CD4-positive, alpha-beta T cell treated with Interleukin-15 for 1 hour (primary cell): ENCODE measurements at places on chromosomes 3 and 15.

DNA sequence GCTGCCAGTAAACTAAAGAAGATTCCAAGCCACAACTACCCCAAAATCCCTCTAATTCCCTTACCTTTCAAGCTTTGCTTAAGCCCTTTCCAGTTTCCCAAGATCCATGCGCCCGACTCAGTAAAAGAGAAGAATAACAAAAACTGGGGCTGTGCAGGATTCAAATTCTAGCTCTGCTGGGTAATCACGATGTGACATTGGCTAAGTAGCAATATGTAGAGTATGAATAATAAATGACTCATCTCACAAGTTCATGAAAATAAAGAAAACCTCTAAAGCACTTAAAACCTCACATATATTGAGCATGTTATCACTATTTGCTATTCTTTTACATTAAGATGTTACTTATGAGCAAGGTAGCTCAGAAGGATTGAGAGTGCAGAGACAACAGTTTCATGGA lies 522.2 kb upstream of the ZNF717 start:
- DNase-seq, result no peak

DNA sequence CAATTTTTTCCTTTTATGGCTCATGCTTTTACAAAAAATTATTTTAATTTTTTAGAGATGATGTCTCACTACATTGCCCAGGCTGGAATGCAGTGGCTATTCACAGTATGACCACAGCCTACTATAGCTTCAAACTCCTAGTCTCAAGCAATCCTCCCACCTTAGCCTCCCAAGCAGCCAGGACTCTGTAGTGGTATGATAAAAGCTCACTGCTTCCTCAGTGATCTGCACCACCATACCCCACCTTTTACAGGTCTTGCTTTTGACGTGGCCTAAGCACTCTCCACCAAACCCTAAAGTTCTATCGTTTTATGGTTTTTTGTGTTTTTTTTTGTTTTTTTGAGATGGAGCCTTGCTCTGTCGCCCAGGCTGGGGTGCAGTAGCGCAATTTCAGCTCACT lies 14.0 kb upstream of the TMF1 start:
- DNase-seq, result no peak

DNA sequence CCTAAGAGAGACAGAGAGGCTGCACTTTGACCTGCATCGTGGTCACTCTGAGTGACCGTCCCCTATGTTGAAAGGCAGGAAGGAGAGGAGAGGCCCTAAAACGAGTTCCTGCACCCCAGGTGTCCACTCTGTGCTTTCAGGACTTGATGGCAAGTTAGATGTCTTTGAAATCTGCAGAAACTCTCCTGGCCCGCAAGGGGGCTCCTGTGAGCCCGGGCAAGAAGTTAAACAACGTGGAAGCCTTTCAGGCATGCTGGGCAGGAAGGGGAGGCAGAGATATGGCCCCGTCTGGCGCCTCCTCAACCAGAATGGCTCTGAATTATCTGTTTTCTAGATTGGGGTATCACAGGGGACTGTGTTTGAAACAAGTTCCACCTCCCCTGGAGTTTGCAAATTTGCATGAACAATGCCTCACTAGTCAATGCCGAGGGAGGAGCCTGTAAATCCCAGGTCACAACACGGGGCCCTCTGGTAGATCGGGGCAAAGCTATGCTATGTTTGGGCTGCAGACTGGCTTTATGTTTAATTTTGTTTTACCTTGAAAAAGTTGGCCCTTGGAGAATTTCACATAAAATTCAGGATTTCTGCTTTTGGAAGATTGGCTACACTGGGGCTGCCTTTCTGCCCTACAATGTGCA lies 9.8 kb downstream of the CTXND1 start:
- no peak for DNase-seq

DNA sequence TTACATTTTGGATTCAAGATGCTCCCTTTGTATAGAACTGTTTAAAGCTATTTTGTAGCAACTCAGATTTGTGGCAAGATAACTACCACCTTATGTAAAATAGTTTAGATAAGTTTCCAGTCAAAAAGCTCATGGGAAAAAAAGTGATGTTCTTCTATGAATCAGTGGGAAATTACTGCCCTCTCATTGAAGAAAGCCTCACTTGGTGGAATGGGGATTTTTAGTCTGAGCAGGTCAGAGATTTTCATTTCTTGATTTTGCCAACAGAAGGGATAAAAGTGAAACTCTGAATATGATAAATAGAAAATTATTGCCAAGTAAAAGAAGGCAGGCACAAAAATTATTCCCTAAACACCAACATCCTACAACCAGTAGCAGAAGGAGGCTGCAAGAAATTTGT lies 25.8 kb upstream of the CSTA start:
- DNase-seq, result no peak

DNA sequence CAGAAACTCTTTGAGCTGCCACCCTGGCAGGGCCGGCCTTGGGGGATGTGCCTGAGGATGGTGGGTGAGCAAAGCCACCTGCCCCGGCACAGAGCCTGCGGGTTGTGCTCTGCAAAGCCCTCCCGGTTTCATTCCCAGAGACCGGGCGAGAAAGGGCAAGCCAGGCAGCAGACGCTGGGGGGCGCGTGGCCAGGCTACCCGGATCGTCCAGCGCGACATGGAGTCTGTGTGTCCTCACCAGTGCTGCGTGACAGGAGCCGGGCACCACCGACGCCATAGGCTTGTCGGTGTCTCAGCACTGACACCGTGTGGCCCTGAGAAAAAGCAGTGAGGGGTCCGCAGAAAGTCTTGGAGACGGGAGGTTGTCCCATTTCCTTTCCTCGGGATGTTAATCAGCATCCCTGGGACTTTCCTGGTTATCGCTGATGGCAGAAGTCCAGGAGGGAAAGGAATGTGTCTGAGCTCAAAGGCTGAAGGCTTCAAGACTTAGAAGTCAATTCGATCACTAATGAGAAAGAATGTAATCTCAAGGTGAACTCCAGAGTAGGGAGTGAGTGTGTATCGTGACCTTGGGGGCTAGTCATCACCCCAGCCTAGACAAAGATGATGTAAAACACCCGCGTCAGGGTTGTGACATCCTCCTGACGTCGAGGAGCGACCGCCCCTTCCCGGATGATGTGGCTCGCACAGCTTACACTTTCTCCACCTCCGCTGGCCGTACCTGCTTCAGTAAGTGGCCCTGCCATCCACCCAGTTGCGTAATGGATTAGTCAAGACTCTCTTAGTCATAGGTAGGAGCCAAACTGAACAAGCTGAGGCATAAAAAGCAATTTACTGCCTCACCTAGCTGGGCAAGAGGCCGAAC lies 36.3 kb upstream of the PLA2G4E start:
- peak; percentile 79 for DNase-seq

- no peak for DNase-seq
Measured at GRCh38 chr3:129409541-129409940, 18.9 kb downstream of the EFCAB12 start.

DNA sequence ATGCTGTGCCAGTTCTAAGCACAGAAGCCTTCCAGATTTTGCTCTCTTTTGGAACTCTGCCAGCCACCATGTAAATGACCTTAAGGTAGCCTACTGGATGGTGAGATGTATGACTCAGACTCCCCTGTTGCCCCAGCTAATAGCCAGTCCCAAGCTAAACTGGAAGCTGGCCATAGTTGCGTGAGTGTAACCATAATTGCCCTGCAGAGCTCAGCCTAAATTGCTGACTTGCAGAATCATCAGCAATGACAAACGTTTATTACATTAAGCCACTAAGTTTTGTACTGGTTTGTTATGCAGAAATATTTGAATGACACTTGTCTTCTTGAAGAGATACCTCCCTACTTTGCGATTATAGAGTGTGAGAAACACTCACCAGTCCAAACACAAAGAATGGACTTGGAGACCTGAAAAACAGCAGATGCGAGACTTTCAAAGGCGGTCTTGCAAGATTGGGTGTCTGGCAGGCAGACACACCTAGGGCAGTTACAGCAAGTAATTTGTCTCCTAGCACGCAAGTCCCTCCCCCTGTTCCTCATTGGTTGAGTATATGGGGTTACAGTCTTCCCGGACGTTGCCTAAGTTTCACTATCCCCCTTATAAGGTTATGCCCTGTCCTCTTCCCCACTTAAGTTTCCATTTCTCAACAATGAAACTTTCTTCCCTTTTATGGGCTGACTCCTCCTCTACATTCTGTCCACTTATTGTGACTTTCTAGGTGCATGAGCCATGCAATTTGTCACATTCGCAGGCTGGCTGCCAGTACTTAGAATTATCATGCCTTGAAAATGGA lies 83.6 kb upstream of the XCR1 start:
- DNase-seq, result peak; percentile 72

- DNase-seq, result no peak
Measured at GRCh38 chr15:69736161-69736560, 283.5 kb downstream of the RPLP1 start.

DNA sequence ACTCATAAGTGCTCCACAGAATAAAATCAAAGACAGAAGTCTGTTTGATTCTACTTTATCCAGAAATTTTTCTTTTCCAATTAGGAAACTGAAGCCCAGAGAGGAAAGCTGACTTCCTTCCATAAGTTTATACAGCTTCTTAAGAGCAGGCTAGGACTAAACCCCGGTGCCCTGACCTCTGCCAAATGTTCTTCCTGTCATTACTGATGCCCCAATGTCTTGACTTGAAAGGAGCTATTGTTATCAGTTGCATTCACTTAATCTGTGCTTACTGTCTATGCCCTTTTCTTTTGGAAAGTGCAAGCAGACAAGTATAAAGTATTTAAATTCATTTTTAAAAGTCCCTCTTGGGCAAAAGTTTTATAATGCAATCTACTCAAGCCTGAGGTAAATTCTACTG lies 18.1 kb downstream of the CD200 start:
- DNase-seq, result no peak

GRCh38 chr15:100346866-100347512 lies 5.2 kb upstream of the ADAMTS17 start:
- no peak for DNase-seq

- no peak for DNase-seq
Measured at GRCh38 chr3:12060139-12060845, 56.1 kb downstream of the SYN2 start.

DNA sequence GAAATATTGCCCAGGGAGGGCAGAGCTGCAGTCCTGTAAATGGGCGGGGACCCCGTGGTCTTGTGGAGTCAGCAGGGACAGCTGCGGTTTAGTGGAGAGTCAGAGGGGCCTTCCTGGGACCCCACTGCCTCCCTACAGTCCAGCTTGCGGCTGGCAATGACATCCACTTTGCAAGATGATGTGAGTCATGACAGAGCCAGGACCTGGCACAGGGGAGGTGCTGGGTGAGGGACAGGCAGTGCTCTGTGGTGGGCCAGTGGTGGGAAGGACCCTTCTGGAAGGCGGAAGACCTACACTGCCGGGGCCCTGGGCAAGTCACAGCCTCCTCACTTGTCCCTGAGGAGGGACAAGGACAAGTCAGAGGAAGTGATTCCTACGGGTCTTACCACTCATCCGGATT lies 17.8 kb downstream of the APBA2 start:
- no peak for DNase-seq

DNA sequence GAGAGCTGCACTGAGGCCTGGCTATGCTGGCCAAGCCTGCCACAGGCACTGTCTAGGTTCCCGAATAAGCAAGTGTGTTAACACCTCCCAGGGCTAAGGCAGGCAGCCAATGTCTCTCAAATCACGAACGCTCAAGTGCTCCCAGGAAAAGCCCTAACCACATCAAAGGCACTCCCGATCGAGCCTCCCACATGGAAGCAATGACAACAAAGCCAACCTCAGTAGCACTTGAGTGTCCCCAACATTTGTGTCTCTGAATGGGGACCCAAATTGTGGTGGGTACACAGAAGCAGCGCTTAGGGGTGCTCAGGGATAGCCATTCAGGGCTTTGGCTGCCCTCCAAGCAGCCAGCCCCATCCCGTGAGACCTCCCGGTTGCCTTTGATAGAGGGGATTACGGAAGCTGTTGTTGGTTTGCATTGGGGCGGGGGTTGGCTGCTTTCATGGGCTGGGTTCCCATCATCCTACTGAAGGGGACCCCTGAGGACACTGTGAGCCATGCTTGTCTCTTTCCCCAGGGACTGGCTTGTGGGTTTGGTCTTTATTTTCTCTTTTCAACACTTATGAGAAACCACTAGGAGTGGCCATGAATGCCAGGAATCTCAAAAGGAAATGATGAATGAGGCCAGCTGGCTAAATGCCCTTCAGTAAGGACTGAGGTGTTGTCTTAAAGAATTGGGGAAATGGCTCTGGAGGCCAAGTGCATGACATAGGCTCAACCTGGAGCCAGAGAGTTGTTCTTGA lies 234.1 kb upstream of the FEZF2 start:
- DNase-seq, result no peak

- no peak for DNase-seq
Measured at GRCh38 chr15:51846066-51846462, 16.6 kb downstream of the TMOD3 start.

DNA sequence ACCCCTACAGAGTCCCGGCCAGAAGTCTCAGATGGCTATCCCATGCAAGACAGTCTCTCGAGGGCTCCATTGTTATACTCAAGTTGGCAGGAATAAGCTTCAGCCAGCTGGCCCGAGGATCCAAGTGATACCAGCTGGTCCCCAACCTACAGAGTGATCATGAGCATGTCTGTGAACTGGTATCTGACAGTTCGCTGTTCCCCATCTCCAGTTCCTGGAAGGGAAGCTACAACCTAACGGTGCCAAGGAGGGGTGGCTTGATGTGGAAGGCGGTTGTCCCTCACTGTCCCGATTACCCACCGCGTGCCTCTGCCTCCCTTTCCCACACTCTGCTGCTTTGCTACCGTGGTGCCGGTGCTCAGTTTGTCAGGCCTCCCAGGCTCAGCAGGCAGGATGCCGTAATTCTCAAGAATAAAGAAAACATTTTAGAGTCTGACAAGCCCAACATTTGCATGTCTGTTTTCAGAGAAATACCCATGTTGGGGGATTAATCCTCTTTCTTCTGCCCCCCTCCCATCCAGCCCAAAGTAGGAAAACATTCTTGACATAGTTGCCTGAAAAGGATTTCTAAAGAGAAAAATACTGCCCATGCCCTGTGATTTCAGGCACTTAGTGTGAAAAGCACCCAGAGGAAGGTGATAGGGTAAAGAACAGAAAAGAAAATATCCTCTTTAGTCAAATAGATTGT lies 49.4 kb upstream of the HES1 start:
- no peak for DNase-seq

DNA sequence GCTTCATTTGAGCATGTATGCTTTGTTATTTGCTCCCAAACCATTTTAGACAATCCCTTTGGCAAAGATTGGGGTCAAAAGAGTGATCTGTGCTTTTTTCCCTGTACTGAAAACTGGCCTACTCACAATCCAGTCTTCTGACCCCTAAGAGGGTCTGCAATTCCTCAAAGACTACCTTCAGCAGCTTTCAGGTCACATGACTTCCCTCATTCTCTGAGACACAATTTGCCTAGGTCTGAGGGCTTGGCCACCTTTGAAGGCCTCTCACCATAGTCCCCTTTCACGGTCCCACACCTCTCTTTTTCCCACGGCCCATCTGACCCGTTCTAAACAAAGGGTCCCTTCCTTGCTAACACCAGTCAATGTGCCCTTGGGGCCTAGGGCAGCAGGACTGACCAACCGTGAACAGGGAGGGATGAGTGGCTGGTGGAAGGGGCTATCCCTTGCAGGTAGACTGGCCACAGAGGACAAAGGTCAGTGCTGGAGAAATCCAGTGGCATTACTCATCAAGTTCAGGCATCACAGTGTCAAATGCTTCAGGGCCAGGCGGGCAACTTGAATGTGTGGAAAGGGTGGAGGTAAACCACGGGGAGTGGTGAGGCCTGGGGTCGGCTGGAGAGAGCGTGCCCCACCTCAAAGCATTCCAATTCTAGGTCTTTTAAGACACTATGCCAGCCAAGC lies 10.8 kb downstream of the RASL12 start:
- no peak for DNase-seq
